NCI-H526 treated with DMSO at 0.1 percent for 48 hours (cell line): ENCODE measurements at places on chromosomes 13 and 19.

- no peak for DNase-seq
These were observed 93.3 kb upstream of the SLC15A1 start for GRCh38 chr13:98845742-98846141.

DNA sequence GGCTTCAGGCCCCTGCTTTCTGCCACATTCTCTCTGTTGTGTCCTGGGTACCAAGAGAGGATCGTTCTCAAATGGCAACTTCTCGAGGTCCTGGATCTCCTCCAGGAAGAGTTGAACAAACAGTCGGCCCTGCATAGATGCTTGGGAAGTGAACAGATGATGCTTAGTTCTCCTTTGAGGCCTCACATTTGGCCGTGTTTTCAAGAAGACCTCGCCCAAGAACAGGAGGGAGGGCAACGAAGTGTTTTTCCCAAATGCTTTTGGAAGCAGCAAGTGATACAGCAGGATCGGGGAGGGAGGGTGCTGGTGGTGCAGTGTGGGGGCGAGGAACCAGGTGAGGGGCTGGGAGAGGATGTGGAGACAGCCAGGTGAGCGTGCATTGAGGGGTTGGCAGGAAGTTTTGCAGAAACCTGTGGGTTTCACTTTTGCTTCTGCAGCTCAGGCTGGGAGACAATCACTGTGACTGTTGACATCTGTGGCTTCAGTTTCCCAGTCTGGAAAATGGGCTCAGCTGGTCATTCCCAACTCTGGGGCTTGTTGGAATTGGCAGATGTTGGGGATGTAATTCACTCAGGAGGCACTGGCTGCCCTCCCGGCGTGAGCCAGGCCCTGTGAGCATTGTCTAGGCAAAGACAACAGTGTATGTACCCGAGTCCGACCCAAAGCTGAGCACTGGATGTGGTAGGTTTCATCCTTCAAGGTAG lies 21.6 kb downstream of the MAST3 start:
- no peak for DNase-seq

GRCh38 chr19:937259-937694 lies 11.4 kb downstream of the ARID3A start:
- DNase-seq: no peak

DNA sequence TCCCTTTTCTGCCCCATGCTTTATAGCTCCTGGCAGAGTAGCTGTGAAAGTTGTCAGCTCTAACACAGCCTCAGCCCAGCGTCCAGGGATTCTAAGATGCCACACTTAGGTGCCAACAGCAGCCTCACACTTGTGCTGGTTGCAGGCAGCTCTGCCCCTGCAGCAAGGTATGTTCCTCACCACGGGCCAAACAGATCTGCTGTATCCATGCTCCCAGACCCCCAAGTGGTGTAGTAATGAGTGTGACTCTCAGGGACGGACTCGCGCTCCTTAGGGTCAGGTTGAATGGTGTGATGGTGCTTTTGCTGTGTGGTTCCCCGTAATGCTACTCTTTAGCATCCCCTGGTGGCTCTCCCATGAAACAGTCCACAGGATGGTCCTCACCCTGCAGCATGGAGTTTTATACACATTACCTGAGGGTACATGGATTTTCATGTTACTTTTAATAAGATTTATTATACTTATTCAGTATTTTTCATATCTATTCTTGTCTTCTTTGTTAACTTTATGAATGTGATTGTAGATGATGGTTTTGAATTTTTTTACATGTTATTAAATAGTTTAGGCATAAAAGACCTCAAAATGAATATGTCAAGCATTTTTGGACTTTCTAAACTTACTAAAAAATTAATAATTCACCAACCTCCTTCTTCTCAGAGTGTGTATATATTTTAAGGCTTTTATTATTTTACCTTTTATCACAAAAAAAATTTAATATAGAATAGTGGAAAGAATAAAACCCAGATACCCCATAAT lies 232.5 kb downstream of the SLC7A1 start:
- DNase-seq: peak; percentile 76

- peak; percentile 93 for DNase-seq
These were observed 17.8 kb downstream of the POU2F2 start for GRCh38 chr19:42114412-42114811.

GRCh38 chr13:21703846-21704245 lies 33.0 kb downstream of the FGF9 start:
- no peak for DNase-seq

DNA sequence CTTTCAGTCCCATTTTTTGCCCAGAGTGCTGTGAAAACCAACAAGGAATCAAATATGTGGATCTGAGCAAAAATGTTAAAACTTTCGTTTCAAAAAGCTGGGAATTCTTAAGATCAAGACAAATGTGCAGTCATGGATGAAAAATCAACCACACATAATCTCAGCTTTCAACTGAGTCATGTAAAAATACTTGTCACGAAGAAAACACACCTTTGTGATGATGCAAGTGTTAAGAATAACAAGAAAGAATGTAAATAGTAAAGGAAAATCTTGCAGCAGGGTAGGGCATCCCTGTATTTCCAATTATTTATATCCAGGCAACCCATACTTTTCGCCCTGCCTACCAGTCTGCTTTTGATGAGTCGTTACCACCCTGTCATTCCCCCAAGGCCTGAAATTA lies 27.4 kb upstream of the DCLK1 start:
- no peak for DNase-seq

- no peak for DNase-seq
These were observed 7.5 kb downstream of the RASA3 start for GRCh38 chr13:114124921-114125320.

- no peak for DNase-seq
These were observed 40.0 kb downstream of the ESD start for GRCh38 chr13:46756977-46757376.

- no peak for DNase-seq
These were observed 238.5 kb upstream of the STARD13 start for GRCh38 chr13:33524086-33524485.

GRCh38 chr13:79637133-79637763 lies 156.3 kb downstream of the NDFIP2 start:
- DNase-seq: no peak

GRCh38 chr19:9937001-9937411 lies 691 bp upstream of the OLFM2 start:
- no peak for DNase-seq

DNA sequence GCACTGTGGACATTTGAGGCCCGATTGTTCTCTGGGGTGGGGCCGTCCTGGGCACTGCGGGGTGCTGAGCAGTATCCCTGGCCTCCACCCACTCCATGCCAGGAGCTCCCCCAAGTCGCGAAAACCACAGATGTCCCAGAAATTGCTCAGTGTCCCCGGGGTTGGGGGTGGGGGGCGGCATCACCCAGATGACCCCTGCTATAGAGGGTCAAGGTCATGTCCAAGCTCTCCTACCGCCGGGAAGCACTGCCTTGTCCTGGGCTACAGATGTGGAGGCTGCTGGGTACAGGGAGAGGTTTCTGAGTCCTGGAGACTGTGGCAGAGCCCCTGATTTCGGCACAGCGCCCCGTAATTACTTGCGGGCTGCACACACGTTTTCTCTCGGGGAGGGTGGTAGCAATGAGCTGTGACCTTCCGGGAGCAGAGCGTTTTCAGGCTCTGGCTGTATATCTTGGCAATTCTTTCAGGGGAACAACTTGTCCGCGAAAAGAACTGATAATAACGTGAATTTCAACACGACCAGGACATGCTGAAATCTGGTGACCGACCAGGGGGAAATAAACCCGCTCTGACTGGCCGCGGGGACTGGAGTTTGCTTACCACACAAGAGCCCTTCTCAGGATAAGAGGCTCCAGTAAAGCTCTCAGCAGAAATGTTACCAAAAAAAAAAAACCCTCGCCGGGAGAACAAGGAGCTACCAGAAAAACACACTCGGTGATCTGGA lies 68.1 kb downstream of the GNG7 start:
- no peak for DNase-seq

DNA sequence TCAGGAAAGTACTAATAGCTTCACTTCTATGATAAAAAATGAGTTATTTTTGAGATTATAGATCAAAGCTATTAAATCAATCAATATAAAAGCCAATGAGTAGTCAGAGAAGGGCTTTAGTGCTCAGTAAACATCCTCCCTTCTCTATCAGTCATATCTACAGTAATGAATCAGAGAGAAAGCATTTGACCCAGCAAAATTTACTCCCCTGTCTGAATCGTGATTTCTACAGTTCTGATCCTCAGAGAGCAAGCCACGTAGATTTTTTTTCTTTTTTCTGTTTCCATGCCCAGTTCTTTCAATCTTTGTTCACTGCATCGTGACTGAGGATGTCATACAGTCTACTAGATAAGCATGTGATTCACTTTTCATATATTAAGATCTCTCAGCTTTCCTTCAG lies 16.2 kb upstream of the MBNL2 start:
- DNase-seq: no peak

DNA sequence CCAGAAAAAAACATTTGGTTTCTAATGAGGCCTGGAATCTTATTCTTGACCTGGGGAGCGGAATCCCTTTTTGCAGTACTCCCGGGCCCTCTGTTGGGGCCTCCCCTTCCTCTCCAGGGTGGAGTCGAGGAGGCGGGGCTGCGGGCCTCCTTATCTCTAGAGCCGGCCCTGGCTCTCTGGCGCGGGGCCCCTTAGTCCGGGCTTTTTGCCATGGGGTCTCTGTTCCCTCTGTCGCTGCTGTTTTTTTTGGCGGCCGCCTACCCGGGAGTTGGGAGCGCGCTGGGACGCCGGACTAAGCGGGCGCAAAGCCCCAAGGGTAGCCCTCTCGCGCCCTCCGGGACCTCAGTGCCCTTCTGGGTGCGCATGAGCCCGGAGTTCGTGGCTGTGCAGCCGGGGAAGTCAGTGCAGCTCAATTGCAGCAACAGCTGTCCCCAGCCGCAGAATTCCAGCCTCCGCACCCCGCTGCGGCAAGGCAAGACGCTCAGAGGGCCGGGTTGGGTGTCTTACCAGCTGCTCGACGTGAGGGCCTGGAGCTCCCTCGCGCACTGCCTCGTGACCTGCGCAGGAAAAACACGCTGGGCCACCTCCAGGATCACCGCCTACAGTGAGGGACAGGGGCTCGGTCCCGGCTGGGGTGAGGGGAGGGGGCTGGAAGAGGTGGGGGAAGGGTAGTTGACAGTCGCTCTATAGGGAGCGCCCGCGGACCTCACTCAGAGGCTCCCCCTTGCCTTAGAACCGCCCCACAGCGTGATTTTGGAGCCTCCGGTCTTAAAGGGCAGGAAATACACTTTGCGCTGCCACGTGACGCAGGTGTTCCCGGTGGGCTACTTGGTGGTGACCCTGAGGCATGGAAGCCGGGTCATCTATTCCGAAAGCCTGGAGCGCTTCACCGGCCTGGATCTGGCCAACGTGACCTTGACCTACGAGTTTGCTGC lies at the start of gene ICAM4:
ICAM4 (plus strand) TSS at position 153 of the 935 bp plus-strand sequence; CDS start at position 211, 58 bp downstream.
- DNase-seq: no peak

DNA sequence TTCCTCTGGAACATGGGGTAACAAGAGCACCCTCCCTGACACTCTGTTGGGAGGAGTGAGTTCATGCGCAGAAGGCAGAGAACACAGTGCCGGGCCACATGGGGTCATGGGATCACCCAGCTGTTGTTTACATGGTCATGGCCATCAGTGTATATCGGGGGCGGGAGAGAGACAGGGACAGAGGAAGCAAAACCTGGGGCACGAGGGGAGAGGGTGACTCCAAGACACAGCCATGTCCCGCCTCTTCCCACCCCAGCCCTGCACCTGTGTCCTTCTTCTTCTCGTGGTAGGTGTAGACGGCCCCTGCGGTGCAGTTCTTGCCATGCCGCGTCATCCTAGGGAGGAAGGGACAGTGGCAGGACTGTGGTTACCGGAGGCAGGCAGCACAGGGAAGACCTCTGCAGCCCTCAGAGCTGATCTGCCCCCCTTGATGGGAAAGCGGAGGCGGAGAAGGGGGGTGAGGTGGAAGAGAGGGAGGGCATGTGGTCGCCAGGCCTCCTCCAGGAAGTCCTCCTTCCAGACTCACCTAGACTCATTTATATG lies 19.9 kb downstream of the NOSIP start:
- no peak for DNase-seq
